ENCODE measurements at places on chromosomes 7 and 10.

GRCh38 chr7:69790977-69791724, 192.9 kb downstream of the AUTS2 start:
- DNase-seq: no peak

DNA sequence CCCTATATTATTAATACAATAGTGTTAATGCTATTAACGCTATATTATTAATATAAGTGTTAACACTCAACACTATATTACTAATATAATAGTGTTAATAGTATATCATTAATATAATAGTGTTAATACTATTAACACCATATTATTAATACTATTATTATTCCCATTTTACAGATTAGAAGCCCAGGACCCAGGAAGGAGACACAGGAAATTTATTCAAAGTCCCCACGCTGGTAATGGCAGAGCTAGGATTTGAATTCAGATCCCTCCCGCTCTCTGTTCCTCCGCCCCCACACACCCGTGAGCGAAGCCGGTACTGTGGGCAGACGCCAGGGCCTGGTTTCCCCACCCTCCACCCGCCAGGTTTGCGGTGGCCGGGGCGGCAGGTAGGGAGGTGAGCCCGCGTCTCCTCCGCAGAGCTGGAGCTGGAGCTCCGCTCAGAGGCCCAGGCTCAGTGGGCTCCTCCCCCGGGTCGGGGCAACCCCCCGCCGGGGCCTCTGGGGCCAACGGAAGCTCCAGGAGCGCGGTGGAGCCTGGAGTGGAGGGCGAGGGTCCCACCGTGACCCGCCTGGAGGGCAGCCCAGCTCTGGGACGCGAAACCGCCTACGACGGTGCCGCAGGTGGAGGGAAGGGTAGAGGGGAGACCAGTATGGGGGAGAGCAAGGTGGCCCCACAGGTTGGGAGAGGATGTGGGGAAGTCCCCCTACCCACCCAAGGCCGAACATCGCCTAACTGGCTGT, at the start of gene TMEM225B:
Gene TMEM225B (plus strand): TSS at position 506 of the 740 bp plus-strand sequence. CDS start 6,122 bp downstream, outside the sequence.
- DNase-seq: no peak

DNA sequence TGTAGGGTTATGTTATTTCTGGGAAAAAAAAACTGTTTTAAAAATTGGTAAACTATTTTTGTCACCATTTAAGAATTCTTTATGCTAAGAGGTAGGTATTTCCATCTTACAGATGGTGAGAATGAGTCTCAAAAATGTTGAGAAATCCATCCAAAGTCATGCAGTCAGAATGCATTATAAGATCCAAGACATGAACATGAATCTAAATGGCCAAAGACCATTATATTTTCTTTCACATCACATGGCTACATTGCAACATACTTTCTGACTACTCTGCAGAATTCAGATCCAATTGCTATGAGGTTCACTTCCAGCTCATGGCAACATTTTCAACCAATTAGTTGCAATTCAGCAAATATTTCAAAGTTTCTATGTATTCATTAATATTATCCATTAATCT, 181.2 kb downstream of the TWIST1 start:
- DNase-seq: no peak

- no peak for DNase-seq
Measured at GRCh38 chr7:130180571-130181262, 24.5 kb downstream of the TMEM209 start.

GRCh38 chr10:97106207-97106606, 79.6 kb downstream of the SLIT1 start:
- no peak for DNase-seq
